ENCODE measurements at places on chromosomes 4 and X.

DNA sequence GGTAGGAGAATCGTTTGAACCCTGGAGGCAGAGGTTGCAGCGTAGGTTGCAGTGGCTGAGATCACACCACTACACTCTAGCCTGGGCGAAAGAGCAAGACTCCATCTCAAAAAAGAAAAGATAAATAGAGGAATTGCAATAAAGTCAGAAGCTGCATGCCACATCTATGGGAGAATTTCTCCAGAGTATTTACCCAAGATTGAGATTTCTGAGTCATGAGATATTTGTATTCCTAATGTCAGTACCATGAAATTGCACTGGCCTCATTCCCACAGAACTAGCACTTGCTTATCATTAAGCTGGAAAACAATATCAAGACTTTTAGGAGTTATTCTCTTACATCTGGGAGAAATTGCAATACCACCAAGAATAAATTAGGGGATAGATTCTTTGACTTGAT, 37.4 kb downstream of the ASIC5 start:
- DNase-seq: no peak

GRCh38 chr4:140874056-140874455, 117.9 kb upstream of the TBC1D9 start:
- no peak for DNase-seq

- DNase-seq: no peak
Observed at GRCh38 chr4:82515705-82516104, 46.1 kb downstream of the TMEM150C start.

DNA sequence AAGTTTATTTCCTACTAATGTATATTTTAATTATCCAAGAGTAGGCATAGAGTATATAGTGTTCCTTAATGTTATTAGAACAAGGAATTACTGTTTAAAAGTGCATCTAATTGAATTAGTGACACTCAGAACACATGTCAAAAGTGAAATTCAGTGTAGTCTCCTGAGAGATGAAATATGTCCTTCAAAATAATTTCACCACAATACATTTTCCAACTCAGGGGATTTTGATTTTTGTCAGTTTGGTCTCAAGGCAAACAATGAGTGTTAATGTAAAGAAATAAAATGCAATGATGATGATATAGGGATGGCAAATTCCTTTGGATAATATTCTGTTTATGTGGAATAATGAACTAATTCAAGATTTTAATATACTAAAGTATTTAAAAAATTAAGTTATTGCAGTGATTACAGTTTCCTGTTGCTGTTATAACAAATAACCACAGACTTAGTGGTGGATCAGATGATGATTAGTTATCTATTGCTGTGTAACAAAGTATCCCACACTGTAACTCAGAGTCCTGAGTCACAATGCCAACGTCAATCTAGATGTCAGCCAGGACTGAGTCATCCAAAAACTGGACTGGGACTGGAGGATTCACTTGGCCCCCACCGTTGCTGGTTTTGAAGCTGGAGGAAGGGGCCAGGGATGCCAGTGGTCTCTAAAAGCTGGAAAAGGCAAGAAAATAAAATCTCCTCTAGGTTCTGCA, 148.0 kb upstream of the SLC7A11 start:
- DNase-seq: no peak

DNA sequence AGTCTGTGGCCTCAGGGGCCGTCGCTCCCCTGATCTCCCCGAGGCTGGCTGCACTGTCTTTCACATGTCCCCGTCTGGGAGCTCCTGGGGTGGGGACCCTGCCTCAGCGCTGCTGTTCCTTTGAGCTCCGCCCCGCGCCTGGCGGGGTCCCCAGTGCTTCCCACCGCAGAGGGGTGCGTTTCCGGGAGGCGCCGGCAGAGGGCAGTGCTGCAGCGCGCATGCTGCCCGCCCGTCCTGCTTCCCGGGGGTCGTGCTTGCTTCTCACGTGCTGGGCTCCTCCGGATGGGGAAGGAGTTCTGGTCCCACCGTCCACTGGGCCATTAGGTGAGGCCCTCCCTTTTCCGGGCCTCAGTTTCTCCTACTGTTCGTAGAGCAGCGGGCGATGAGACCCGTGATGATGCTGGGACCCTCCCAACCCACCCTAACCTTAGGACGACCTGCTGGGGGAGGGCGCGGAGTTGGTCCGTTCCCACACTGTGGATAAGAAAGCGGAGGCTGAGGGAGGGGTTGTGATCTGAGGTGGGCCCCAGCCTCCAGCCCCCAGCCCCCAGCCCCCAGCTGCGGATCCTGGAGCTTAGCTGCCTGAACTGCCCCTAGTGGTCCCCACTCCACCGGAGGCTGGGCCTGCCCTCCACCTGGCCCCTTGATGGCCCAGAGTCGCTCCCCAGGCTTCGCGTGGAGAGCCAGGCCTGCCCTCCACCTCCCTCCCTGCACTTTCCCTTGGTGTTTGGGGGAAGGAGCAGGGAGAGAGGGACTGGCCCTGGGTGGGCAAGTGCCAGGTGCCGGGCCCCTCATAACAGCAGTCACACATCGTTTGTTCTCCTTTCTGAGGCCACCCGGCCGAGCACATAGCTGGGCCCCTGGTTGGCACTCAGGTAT, 15.3 kb downstream of the CPZ start:
- DNase-seq: peak; percentile 41

DNA sequence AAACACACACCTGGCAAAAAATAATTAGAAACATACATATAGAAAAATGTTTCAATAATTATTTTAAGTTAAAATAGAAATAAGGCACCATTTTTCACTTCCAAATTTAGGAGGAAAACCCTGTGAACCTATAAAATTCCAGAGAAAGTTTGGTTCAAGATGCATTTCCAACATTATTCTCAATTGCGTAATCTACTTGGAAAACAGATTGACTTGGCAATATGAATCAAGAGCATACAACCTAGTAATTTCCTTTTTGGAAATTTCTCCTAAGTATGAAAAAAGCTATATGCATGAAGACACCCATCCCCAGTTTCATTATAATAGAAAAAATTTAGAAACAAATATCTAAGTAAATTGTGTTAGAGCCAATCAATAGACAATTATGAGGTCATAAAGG, 242.9 kb downstream of the IQCM start:
- no peak for DNase-seq

DNA sequence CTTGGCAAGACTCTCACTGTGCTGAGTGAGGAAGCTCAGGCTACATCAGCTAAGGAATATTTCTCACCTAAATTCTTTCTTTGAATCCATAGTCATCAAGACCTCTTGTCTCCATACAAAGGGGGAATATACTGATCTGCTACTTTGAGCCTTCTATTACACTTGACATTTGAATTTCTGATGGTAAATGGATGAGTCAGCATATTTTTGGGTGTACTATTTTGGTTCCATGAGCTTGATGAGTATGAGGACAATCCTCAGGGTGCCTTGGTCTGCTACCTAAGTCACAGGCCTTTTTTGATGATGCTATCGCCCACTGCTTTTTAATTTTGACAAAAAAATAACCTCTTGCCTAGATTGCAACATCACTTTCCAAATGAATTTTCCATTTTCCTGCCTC, 415.7 kb downstream of the PPP1R2C start:
- no peak for DNase-seq

GRCh38 chr4:2963966-2964471, 648 bp downstream of the GRK4 start:
- DNase-seq: no peak

DNA sequence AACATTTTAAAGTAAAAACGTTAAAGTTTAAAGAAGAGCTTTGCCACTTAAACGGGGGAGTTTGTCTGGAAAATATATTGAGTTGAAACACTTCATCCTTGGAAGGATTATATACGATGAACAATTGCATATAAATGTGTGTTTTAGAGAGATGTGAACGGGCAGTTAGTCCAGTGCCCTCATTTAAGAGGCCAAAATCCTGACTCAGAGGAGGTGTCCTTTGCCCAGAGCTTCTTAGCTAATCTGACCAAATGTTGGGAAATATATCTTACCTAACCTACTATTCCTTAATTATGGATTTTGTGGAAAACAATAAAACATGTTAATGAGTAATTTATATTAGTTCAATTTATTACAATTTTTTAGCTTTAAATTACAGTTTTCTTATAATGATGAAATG, 327.2 kb upstream of the DIPK2B start:
- DNase-seq: no peak

GRCh38 chr4:6992728-6993677, 50.2 kb upstream of the TADA2B start:
- no peak for DNase-seq

- DNase-seq: no peak
Observed at GRCh38 chr4:168757500-168757899, 252.6 kb downstream of the CBR4 start.

GRCh38 chrX:10986616-10987015, 124.5 kb upstream of the HCCS start:
- DNase-seq: no peak

- no peak for DNase-seq
Observed at GRCh38 chr4:7654550-7655445, 220.1 kb upstream of the PSAPL1 start.

All from activated T-cell treated with anti-CD3 and anti-CD28 coated beads, Interleukin-2, amount 50 U/mL, for 1 hour (primary cell).